ENCODE measurements at places on chromosomes 2 and 18. TPM values are rescaled to one million over a fixed set of nuclear protein-coding genes. Genes with fewer than 3 reads are reported as not detected.

The ABCG8 gene
- total RNA-seq = 8.9 TPM

- H3K4me1 ChIP-seq = no peaks in the 10 kb centered on the region
- H3K4me3 ChIP-seq = no peak overlapping the region
- H3K27me3 ChIP-seq = no peaks in the 10 kb centered on the region
- no peaks in the 10 kb centered on the region for H3K36me3 ChIP-seq
- H3K27ac ChIP-seq = no peak overlapping the region
- DNase-seq = no peak
Measured at GRCh38 chr2:167769020-167769419, 478.4 kb downstream of the STK39 start.

DNA sequence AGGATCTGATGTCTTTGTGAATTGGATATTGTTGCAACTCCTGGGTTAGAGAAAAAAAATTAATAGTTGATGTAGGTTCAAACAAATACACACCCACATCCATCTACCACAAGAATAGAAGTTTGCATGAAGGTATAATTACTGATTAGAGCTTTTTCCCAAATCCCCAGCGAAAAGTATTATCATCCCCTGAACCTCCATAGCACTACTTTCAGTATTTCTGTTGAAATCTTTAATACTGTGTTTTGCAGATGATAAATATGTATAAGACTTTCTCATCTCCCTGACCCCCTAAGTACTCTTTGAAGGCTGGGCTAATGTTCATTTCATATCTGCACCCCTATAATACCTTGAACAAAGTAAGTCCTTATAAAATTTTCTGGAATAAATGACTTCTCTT lies 6.4 kb downstream of the FN1 start:
- H3K27ac ChIP-seq = no peak overlapping the region
- H3K27me3 ChIP-seq = no peaks in the 10 kb centered on the region
- no peak for DNase-seq

The GRHL1 gene
- 5.8 TPM for total RNA-seq

DNA sequence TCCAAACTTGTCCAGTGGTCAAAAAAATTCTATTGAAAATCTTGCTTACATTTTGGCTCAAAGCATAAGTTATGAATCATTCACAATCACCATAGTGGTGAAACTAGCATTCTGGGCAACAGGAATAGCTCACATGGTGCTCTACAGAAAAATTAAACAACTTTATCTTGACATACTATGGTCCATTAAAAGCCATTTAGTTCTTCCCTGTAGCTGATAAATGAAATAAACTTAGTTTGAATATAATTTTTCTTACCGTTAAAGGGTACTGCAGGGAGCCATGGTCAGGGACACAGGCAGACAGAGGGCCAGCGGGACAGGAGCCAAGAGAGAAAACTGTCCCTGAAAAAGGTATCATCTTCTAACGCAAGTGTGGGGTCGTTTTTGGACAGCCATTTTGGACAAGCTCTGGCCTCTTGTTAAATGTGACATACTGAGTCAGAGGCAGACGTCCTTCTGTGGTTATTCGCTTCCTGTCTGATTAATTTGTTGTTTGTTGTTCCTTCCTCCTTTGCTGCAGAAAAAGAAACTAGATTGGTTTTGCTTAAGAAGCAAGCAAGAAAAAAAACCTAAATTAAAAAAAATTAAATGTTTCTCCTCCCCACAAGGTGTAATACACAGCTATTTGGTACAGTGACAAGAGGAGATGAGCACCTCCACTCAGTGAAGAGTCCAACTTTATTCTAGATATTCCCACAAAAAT lies at the start of gene WIPF1:
Gene WIPF1, minus strand, starts transcription at position 460 of the 703 bp plus-strand sequence. CDS start 12,231 bp downstream, outside the sequence.
- H3K36me3 ChIP-seq = no peaks in the 10 kb centered on the region
- peak within 1 kb of the TSS; percentile 81 for H3K27ac ChIP-seq

- H3K27me3 ChIP-seq = peaks cover 8% of the 10 kb centered on the region
- H3K36me3 ChIP-seq = no peaks in the 10 kb centered on the region
Measured at GRCh38 chr2:199659207-199659606, 191.8 kb downstream of the FTCDNL1 start.

DNA sequence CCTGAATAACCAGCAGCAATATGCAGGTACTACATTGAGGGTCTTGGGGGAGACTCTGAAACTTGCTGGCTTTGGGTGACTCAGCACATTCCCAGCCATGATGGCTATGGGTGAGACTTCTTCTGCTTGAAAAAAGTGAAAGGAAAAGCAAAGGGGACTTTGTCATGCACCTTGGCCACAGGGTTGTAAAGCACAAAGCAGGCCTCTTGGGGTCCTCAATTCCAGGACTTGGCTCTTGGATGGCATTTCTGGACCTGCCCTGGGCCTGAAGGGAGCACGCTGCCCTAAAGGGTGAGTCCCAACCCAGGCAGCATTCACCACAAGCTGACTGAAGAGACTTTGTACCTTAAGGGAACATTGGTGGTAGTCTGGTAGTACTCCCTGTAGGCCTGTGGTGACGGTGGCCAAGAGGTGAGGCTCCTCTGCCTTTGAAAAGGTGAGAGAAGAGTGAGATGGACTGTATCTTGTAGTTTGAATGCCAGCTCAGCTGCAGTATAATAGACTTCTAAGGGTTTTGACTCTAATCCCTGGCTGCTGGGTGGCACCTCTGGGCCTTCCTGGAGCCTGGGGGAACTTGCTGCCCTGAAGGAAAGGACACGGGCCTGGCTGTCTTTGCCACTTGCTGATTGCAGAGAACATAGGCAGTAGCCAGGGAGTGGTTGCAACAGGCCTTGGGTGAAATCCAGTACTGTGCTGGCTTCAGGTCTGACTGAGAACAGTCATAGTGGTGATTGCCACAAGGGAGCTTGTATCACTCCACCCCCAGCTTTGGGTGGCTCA lies 36.5 kb upstream of the CYTIP start:
- no peaks in the 10 kb centered on the region for H3K4me1 ChIP-seq
- H3K4me3 ChIP-seq = no peak overlapping the region
- no peaks in the 10 kb centered on the region for H3K27me3 ChIP-seq
- H3K36me3 ChIP-seq = no peaks in the 10 kb centered on the region
- H3K27ac ChIP-seq = peak overlapping the region; percentile 35

DNA sequence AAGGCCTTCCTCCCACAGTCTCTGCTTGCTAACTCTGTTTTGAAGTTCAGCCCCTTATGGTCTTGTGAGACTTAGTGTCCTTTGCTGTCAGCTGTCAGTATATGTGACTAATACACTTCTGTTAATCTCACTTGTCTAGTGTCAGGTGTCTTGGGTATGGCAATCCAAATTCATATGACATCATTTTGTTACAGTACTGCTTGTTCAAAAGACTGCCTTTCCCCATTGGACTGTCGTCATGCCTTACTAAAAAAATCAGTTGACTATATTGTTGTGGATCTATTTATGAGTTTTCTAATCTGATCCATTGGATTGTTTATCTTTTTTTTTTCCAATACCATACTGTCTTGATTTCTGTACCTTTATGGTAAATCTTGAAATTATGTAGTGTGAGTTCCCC lies 611.4 kb upstream of the HS6ST1 start:
- H3K27me3 ChIP-seq = no peaks in the 10 kb centered on the region
- no peak overlapping the region for H3K27ac ChIP-seq
- no peak overlapping the region for H3K4me3 ChIP-seq

- H3K4me3 ChIP-seq = no peak overlapping the region
- no peaks in the 10 kb centered on the region for H3K36me3 ChIP-seq
- H3K4me1 ChIP-seq = peaks cover 7% of the 10 kb centered on the region
- H3K27ac ChIP-seq = no peak overlapping the region
- no peaks in the 10 kb centered on the region for H3K27me3 ChIP-seq
- DNase-seq = no peak
Measured at GRCh38 chr2:30702694-30703093, 104.6 kb downstream of the CAPN13 start.

GRCh38 chr2:54330926-54331835 lies 75.2 kb upstream of the TSPYL6 start:
- H3K27ac ChIP-seq = peak overlapping the region; percentile 91
- H3K27me3 ChIP-seq = peaks cover 3% of the 10 kb centered on the region
- DNase-seq = peak; percentile 27
- no peaks in the 10 kb centered on the region for H3K36me3 ChIP-seq

GRCh38 chr2:231970461-231970860 lies 8.9 kb downstream of the DIS3L2 start:
- H3K27me3 ChIP-seq = no peaks in the 10 kb centered on the region
- no peak overlapping the region for H3K4me3 ChIP-seq
- H3K4me1 ChIP-seq = no peaks in the 10 kb centered on the region
- DNase-seq = no peak
- peaks cover 5% of the 10 kb centered on the region for H3K36me3 ChIP-seq

The C1QL2 gene
- not detected for total RNA-seq

GRCh38 chr2:171923206-171923605 lies 945 bp downstream of the HAT1 start:
- peaks cover 23% of the 10 kb centered on the region for H3K36me3 ChIP-seq
- DNase-seq = peak; percentile 28
- H3K4me3 ChIP-seq = peak overlapping the region; percentile 76
- peak overlapping the region; percentile 96 for H3K27ac ChIP-seq
- peaks cover 20% of the 10 kb centered on the region for H3K4me1 ChIP-seq

DNA sequence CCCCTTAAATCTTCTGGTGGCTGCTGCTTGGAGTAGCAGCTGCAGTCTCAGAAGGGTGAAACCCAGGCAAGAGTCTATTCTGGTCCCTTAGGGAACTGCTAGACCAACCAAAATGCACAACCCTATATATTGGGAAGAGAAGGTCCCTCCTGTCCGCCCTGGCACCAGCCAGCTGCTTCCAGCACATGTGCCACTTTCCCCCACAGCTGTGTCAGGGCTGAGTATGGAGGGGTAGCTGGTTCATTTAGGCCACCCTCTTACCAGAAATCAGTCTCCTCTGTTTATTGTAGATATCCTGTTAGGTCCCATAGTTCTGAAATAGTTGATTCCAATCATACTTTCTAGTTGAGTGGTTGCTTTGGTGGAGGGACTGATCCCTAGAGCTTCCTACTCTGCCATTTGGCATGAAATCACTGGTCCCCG lies 68.9 kb downstream of the BIRC6 start:
- no peak for DNase-seq
- peaks cover 63% of the 10 kb centered on the region for H3K4me1 ChIP-seq
- peaks cover 2% of the 10 kb centered on the region for H3K36me3 ChIP-seq
- no peaks in the 10 kb centered on the region for H3K27me3 ChIP-seq

GRCh38 chr2:128380061-128380889 lies 61.6 kb upstream of the HS6ST1 start:
- H3K36me3 ChIP-seq = no peaks in the 10 kb centered on the region
- peaks cover 15% of the 10 kb centered on the region for H3K4me1 ChIP-seq
- no peak for DNase-seq
- H3K27me3 ChIP-seq = no peaks in the 10 kb centered on the region
- H3K27ac ChIP-seq = peak overlapping the region; percentile 32

DNA sequence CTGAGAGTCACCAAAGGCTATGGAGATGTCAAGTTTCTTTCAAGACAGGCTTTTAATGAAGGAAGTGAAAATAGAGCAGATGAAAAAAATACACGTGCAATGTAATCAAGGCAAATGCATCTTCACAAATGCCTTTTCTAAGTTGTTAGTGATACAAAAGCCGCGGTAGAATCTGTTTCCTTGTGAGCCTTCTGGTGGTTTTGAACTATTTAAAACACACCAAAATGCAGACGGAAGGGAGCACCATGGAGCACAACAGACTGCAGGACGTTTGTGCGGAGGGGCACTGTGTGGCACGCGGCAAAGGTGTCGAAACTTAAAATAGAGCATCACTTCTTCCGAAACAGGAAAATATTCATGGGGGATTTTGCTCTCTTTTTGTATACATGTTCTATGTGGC lies 65.0 kb upstream of the BOD1L2 start:
- H3K27ac ChIP-seq = no peak overlapping the region
- no peak for DNase-seq
- H3K4me3 ChIP-seq = no peak overlapping the region
- H3K27me3 ChIP-seq = no peaks in the 10 kb centered on the region
- H3K36me3 ChIP-seq = no peaks in the 10 kb centered on the region

DNA sequence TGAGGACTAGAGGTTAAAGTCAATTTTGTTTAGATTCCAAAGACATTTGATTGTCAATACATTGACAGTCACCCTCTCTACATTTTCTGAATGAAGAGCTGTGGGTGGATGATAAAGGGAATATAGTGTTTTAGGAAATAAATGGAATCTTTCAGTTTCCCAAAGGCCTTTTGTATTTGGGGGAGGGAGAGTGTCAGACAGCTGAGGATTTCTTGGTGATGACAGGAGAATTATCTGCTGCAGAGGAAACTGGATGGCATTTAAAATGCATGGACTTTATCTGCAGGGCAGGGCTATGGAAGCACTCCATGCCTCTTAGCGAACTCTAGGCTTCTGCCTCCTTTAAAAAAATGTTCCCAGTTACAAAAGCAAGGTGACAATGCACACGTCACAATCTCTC lies 195.1 kb downstream of the KCNS3 start:
- H3K36me3 ChIP-seq = no peaks in the 10 kb centered on the region
- H3K27me3 ChIP-seq = no peaks in the 10 kb centered on the region
- H3K4me1 ChIP-seq = no peaks in the 10 kb centered on the region
- DNase-seq = no peak
- H3K27ac ChIP-seq = no peak overlapping the region
- H3K4me3 ChIP-seq = no peak overlapping the region

DNA sequence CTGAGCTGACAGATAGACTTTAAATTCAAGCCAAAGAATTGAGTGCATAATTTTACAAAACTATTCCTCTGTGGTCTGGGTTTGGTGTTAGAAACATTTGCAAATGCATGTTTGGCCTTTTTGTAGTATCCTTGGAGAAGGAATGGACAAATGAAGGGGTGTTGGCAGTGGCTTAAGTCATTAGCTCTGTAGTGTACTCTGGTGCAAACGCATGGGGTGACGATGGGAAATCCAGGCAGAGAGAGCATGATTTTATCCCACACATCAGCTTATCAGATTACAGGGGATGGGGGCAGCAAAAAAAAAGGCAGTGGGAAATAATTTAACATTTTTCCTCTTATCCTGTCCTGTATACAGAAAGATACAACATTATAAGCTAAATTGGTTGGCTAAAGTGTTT lies 320.6 kb downstream of the ZNF516 start:
- H3K4me1 ChIP-seq = no peaks in the 10 kb centered on the region
- H3K27ac ChIP-seq = no peak overlapping the region
- no peak overlapping the region for H3K4me3 ChIP-seq

- peaks cover 9% of the 10 kb centered on the region for H3K27me3 ChIP-seq
- DNase-seq = peak; percentile 69
- H3K27ac ChIP-seq = no peak overlapping the region
- H3K4me3 ChIP-seq = no peak overlapping the region
Measured at GRCh38 chr2:41906338-41906725, 141.5 kb upstream of the PKDCC start.

- no peak overlapping the region for H3K27ac ChIP-seq
- H3K4me1 ChIP-seq = no peaks in the 10 kb centered on the region
- H3K4me3 ChIP-seq = no peak overlapping the region
- no peaks in the 10 kb centered on the region for H3K27me3 ChIP-seq
- DNase-seq = no peak
- no peaks in the 10 kb centered on the region for H3K36me3 ChIP-seq
Measured at GRCh38 chr18:55541571-55541970, 46.4 kb downstream of the TCF4 start.
